Heart left ventricle (tissue), 16 donors: ENCODE measurements at places on chromosomes 2 and 18. TPM values are rescaled to one million over a fixed set of nuclear protein-coding genes. Genes with fewer than 3 reads are reported as not detected.

SALL3 gene
- total RNA-seq = 0.04 TPM

NT5DC4 gene
- not detected for total RNA-seq

ATP6V1B1 gene
- 0.16 TPM for total RNA-seq

CNDP1 gene
- total RNA-seq = not detected

REG3A gene
- total RNA-seq = not detected

SMARCAL1 gene
- total RNA-seq = 12.7 TPM

MOB4 gene
- total RNA-seq = 40.9 TPM

VWC2L gene
- not detected for total RNA-seq

IL1F10 gene
- total RNA-seq = not detected

FKBP7 gene
- total RNA-seq = 6.2 TPM

PLGLB1 gene
- 1.9 TPM for total RNA-seq

SERPINB3 gene
- not detected for total RNA-seq

ERICH2 gene
- total RNA-seq = 0.85 TPM

EVA1A gene
- total RNA-seq = 1.6 TPM

EN1 gene
- total RNA-seq = not detected

STON1 gene
- 5.6 TPM for total RNA-seq

MLPH gene
- 40.1 TPM for total RNA-seq

CHRND gene
- not detected for total RNA-seq

SLC39A6 gene
- 17.9 TPM for total RNA-seq
